ENCODE measurements at places on chromosomes 12 and 14.

DNA sequence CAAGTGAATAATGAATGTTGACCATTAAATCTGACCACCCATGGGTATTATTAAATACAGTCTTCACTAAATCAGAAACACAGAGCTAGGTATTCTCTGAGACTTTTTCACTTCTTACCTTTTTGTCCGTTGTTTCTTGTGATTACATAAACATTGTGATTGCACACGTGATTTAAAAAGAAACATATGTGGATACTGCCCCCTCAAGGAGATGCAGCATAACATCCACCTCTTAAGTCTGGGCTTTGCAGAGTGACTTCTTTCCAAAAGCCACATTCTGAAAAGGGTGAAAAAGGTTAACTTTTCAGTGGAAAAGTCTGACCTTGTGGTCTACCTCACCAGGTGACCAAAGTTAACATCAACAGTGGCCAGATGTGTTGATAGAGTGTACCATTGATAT is 185.5 kb upstream of the FAR2 start:
- DNase-seq, result peak; percentile 70

GRCh38 chr14:28755198-28755815 is 11.3 kb upstream of the FOXG1 start:
- no peak for DNase-seq

GRCh38 chr12:122855928-122856831 is 20.9 kb downstream of the HIP1R start:
- DNase-seq, result no peak

- no peak for DNase-seq
These were observed 220.5 kb downstream of the PELI2 start for GRCh38 chr14:56338674-56339073.

DNA sequence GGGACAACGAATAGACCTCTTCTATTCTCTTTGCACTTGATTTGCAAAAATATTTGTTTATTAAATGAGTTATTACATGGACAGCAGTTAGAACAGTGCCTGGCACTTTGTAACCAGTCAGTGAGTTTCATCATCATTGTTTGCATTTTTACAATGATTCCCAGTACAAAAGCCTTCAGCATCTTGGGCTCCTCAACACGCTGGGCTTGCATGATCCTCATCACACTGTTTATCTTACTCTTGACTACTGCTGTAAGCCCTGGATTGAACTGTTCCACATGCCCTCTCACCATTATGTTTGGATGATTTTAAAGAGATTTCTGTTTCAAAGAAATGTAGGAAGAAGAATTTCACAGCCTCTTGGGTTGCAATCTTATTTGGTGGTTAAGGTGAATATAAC is 204.3 kb downstream of the PELI2 start:
- no peak for DNase-seq

GRCh38 chr14:104794993-104795780 is at the start of gene AKT1:
AKT1 (minus strand) TSS chr14:104795748; CDS start chr14:104792643, 3,105 bp downstream.
- DNase-seq, result peak; percentile 9

GRCh38 chr14:93007225-93007997 is 84.5 kb downstream of the CHGA start:
- DNase-seq, result peak; percentile 76

- peak; percentile 69 for DNase-seq
These were observed 10.0 kb downstream of the TUBA1B start for GRCh38 chr12:49121047-49121696.

GRCh38 chr12:22535478-22535877 is 8.9 kb downstream of the C2CD5 start:
- DNase-seq, result no peak

DNA sequence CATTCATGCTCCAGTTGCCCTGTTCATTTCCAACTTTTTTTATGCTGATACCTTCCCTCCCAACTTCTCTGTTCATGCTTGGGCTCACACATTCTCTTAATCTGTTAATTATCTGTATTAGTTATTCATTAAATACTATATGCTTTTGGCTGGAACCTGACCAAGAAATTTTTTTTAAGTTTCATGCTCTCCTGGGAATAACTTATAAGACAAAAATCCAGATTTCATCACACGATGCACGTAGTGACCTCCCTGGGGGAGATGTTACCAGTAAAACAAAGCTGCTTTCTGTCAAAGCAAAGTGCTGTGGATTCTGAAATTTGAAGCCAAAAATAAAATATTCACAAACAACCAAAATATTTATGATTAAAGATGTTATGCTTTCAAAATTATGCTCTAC is 215.0 kb upstream of the USP15 start:
- no peak for DNase-seq

- no peak for DNase-seq
These were observed 38.0 kb downstream of the ADCK1 start for GRCh38 chr14:77837926-77838325.
